ENCODE measurements at places on chromosomes 1 and 21.

DNA sequence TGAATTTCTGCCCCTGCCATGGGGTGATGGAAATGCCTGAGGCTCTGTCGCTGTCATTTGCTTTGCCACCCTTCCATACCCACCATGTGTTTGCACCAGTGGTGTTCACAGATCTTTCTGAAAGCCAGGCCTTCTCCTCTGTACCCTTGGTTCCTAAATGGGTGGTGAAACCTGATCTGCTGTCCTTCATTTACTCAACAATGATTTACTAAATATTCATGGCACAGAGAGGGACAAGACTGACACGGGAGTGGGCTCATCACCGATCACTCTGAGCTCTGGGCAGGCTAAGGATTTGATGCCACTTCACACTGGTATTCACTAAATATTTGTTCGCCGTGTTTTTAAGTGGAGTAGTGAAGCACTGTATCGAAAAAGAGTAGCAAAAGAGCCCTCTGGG is 40.9 kb downstream of the LRRC8B start:
- no peak for DNase-seq

GRCh38 chr1:3865606-3866160 is 8.4 kb downstream of the DFFB start:
- no peak for DNase-seq

GRCh38 chr1:248778906-248779305 is 23.3 kb upstream of the LYPD8 start:
- no peak for DNase-seq

GRCh38 chr1:60765204-60765603 is 317.2 kb upstream of the NFIA start:
- DNase-seq = peak; percentile 27

DNA sequence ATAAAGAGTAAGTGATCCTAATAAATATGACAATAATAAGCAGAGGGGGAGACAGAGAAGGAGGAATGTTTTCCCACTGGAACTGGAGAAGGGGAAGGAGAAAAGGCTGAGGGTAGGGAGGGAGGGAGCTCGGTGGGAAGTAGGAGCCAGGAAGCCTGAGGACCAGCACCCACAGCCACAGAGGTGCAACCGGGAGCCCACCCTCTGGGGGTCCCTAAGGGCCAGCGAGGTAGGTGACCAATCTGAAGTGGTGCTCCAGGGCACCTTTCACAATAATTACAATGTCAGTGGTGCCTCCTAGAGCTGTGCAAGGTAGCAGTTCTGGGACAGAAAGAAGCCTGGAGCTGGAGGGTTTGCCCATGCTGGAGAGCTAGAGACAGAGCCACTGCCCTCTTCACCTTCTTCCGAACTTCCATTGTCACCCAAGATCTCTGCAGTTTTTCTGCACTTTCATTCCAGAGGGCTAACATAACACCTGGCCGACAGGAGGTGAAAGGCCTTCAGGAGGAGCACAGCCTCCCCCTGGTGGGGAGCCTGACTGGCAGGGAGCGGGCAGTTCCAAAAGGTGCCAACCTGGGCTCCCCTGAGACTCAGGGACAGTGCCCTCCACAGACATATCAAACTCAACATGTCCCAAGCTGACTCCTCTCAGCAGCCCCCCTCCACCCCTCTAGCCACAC is 4.1 kb upstream of the AHCYL1 start:
- DNase-seq = peak; percentile 32

- DNase-seq = no peak
These were observed 8.8 kb downstream of the FAM151A start for GRCh38 chr1:54614563-54614962.

DNA sequence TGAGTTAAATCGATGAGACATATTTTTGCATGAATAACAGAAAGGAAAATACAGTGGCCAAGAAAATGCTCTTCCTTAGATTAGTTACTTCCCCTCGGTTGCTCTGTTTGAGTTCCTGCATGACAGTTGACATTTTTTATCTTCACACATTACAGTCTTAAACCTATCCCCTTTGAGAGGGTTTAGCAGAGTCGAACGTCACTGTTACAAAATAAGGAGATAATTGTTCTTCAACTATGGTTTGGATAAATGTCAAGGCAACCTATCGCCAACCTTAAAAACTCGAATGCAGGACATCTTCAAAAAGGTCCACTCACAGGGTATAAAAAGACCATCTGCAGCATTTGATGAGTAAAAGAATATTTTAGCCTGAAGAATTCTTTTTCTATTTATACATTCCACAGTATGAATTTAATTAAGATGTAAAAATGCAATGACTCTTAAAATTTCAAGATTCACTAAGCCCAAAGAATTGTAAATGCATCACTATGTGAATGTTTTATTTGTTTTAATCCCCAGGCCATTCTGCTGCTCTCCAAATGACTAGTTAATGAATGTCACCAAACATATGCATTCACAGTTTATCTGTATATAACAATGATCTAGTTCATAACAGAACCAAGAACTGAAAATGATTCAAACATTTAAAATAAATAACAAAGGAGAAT is 68.9 kb upstream of the COL11A1 start:
- no peak for DNase-seq

DNA sequence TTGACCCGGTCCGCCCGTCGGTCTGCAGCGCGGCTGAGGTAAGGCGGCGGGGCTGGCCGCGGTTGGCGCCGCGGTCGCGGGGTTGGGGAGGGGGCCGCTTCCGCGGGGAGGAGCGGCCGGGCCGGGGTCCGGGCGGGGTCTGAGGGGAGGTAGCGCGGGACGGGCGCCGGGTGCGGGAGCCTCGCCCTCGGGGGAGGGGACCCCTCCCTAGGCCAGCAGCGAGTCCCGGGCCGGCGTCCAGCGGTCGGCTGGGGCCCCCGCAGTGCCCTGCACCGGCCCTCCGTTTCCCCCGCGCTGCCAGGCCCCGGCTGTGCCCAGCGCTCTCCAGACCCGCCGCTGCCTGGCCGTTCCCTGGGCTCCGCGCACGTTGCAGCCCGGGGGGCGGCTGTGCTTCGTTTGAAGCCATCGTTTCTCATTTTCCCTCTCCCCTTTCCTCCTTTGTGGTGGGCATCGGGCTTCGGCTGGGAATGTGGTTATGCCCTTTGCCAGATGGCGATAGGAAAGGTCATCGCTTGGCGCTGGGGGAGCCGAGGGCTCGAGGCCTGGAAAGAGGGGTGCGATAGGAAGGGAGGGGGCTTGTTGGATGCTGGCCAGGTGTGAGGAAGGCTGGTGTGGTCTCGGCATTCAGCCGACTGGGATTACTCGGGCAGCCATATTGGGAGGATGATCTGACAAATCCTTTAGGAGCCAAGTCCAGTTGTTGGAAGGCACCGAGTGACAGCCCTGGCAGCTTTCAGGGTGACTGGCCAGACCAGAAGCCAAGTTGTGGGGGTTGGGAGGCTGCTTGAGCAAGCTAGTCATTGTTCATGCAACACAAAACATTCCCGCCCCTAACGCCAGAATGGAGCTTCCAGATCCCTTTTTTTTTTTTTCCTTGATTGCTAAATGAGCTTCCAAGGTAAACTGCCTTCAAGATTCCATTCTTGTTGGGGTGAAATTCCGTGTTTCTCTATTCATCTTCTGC is 753 bp downstream of the KIF1B start:
- DNase-seq = peak; percentile 82

GRCh38 chr1:9849691-9850441 is 26.1 kb upstream of the CLSTN1 start:
- no peak for DNase-seq

- DNase-seq = no peak
These were observed 25.8 kb downstream of the DESI2 start for GRCh38 chr1:244678697-244679096.

GRCh38 chr1:68103011-68103545 is 52.7 kb upstream of the DIRAS3 start:
- DNase-seq = no peak

DNA sequence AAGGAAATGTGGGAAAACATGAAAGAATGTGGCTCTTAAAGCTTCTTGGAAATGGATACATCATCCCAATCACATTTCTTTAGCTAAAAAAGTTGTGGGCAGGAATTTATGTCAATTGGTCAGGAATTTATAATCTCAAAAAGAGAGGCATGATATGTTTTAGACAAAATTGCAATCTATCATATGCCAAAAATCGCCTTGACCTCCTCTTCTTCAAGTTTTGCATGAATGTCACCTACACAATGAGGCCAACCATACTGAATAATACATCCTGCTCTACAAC is 42.4 kb downstream of the ATP6V1G3 start:
- DNase-seq = no peak

- no peak for DNase-seq
These were observed 2.4 kb upstream of the WNT9A start for GRCh38 chr1:227949954-227950734.

All from LoVo (cell line).